ENCODE measurements at places on chromosomes 16 and 17. TPM values are rescaled to one million over a fixed set of nuclear protein-coding genes. Genes with fewer than 3 reads are reported as not detected.
A peak's percentile ranks its signal among the peaks of the same experiment; 100 is the strongest.

CD79B gene
- not detected for total RNA-seq

DNA sequence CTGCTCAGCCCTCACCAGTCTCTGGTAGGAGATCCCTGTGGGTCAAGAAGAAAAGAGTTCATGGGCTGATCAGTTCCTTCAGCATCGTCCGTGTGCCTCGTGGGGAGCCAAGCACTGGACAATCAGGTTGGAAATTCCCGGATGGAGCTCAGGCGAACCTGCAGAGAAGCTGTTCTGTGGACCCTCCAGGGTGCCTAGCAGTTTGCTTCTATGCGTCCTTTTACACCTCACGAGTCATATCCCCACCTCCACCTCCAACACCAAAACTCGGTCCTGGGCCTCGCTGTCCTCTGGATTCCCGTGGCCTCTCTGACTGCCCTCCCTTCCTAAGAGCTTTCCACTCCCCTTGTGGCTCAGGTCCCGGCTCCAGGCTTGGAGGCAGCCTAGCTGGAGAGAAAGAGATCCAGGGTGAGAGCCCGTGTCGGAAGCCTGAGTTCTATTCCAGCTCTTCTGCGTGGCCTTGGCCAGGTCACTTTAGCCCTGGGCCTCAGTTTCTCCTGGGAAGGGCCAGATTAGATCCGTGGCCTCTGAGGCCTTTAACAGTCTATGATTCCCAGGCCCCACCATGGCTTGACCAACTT is 26.2 kb upstream of the PIK3R6 start:
- no peak for DNase-seq

KRT40 gene
- not detected for total RNA-seq

DNA sequence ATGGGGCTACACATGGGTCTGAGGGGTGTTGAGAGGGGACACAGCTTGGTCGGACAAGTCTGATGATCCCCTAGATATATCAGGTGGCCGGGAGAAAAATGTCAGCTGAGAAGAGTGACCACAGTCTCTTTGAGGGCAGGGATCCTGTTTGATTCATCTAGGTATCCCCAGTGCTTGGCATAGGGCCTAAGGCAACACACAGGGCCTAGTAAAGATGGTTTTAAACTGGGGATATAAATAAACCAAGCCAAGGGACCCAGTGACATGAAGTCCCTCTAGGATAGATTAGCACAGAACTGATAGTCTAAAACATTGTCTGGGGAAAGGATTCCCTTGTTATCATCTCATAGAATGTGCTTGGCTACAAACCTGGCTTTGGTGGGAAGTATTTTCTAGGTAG is 1.4 kb downstream of the ERCC4 start:
- DNase-seq: no peak

DNA sequence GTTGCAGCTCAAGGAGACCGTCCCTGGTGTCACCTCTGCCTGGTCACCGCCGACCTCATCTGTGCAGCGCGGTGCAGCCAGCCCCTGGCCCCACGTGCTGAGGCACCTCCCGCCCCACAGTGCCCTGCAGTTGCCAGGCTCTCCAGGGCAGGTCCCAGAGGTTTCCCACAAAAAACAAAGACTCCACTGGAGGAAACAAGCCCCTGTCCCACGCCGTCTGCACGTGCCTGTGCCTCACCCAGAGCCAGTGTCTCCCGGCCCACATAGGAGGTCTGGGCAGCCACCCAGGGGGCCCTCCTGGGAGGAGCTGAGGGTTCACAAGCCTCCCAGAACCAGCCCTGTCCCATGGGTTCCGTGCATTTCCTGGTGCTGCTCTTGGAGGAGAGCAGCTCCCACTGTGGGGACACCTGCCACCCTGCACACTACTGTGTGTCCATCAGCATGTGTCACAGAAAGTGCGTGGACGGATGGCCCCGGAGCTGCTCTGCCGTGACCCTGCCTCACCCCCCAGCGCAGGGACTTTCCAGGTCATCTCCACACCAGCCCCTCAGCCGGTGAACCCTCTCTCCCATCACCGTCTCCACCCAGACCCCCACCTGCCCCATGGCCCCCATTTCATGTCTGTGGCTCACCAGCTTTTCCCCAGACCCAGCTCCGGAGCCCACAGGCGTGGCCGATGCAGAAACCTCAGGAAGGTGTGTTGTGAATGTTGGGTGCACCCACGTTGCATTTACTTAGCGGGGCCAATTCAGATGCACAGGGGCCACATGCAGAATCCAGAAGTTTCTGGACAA is 17.0 kb upstream of the CDH15 start:
- no peak for DNase-seq

DNA sequence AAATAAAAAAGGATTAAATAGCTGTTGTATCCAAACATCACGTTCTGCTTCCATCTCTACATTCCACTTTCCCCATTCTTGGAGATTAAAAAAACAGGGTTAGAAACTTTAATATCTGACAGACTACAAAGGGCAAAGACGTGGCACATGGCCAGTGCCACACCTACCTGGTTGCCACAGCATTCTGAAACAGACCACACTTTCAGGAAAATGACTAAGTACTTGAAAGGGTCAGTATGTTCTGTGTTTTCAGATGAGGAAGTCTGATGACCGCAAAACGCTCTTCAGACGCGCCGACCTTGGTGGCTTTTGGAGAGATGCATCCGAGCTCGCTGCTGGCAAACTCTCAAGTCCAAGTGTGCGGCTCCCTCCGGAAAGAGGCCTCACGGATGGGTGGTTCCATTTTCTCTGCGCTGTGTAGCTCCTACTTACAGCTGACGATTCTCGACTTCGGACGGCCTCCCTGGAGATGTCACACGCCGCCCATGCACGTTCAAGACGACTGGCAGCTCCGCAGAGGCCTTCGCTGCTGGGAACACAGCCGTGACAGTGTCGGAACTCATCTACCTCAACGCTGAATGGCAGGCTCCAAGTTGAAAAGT is 15.5 kb downstream of the MAP1LC3B start:
- DNase-seq: peak; percentile 94

ZNF764 gene
- total RNA-seq: 6.9 TPM

FA2H gene
- total RNA-seq: 0.20 TPM

DNA sequence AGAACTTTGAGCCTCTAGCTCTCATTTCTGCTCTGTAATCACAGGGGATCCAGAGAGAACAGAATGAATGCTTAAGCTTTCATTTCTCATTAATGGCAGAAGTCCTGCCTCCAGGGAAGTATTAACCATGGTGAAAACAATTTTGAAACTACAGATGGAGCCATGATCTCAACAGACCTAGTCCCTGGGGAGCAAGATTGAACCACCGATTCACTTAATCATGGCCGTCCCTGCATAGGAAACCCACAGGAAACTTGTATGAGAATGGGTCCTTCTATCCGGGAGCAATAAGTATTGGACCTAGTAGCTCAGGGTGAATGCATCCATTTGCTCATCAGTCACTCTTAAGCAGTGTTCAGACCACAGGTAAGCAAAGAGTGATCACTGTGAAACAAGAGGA is 40.2 kb upstream of the CLEC18A start:
- DNase-seq: no peak

RNF135 gene
- total RNA-seq: 11.9 TPM

Measured in renal cortical epithelial cell (primary cell).